ENCODE measurements at places on chromosomes 13 and 19.

DNA sequence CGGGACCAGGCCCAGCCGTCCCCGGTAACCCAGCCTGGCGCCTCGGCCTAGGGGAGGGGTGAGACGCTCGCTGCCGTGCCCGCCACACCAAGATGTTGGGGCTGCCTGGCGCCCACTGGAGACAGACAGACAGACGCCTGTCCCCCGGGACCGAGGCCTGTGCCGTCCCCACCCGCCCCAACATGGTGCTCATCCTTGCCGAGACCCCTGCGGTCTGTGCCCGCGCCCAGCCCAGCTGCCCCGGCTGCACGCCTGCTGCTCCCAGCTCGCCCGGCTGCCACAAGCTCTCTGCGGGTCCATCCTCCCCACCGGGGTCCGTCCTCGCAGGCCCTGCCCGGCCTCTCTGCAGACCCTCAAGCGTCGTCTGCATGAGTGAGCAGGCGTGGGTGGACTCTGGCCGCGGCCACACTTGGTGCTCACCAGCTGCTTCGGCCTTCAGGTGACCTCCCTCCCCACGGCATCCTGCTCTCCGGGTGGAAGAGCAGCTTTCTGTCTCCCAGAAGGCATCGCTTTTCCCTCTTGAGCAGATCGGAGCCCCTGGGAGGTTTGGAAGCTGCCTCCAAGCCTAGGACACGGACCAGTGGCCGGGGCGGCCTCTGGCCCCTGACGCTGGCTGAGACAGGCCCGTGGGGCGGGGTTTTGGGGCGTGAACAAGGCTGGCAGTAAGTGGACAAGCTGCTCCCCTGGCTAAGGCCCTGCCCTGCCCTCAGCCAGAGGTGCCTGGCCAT, 6.7 kb upstream of the TMPRSS9 start:
- no peak for DNase-seq

DNA sequence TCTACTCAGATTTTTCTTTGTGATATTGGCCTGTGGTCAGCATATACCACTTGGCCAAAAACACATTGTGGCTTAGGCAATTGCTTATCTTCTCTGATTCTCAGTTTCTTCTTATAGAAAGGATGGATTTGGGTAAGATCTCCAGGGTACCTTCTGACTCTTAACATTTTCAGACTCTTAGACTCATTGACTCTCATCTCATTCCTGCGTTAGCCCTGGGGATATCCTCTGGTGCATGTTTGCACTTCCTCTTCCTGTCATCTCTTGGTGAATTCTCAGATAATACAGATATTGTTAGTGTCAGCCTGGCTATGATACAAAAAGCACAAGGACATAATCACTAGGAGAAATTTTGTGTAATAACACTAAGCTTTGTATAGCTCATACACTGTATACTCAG, 492.5 kb upstream of the GPC6 start:
- no peak for DNase-seq

DNA sequence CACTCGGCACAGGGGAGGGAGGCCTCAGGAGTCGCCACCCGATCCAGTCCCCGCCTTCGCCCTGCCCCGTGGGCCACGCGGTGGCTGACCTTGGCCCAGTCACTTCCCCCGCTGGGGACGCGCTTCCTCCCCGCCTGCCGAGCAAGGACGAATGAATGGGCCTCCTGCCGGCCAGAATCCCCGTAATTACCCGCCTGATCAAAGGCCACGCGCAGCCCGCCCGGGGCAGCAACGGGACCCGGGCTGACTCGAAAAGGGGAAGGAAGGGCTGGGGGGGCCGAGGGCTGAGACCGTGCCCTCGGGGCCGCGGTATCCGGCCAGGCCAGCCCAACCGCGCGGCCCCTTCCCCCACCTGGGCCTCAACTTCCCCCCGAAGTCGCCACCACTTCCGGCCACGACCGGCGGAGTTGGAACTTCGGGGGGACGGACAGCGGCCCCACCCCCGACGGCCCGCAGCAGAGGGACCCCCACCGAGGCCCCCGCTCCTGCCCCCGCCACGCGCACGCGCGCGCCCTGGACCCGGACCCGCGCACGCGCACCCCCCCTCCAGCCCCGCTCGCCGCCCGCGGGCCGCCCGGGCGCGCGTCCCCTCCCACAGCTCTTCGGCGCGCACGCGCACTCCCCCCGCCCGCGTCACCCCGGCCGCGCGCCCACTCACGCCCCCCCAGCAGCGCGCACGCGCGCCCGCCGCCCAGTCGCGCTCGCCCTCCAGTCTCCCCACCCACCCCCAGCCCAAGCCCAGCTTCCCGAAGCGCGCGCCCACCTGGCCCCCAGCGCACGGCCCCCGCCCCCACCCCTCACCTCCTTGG, 520 bp downstream of the ZNF787 start:
- no peak for DNase-seq

GRCh38 chr19:51098365-51099046, 9.7 kb downstream of the CTU1 start:
- no peak for DNase-seq

DNA sequence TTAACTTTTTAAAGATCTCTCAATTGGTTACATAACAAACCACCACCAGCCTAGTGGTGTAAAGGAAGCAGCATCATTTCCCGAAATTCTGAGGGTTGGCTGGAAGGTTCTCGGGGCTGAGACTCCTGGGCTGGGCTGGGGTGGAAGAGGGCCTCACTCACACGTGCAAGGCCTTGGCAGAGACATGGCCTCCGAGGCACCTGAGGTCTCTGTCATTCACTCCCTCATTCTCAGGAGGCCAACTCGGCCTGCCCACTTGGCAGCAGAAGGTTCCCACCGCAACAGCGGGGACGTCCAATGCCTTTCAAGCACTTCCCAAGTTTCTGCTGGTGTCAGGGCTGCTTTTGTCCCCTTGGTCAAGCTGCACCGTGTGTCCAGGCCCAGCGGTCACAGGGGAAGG, 18.6 kb upstream of the RASA3 start:
- no peak for DNase-seq

DNA sequence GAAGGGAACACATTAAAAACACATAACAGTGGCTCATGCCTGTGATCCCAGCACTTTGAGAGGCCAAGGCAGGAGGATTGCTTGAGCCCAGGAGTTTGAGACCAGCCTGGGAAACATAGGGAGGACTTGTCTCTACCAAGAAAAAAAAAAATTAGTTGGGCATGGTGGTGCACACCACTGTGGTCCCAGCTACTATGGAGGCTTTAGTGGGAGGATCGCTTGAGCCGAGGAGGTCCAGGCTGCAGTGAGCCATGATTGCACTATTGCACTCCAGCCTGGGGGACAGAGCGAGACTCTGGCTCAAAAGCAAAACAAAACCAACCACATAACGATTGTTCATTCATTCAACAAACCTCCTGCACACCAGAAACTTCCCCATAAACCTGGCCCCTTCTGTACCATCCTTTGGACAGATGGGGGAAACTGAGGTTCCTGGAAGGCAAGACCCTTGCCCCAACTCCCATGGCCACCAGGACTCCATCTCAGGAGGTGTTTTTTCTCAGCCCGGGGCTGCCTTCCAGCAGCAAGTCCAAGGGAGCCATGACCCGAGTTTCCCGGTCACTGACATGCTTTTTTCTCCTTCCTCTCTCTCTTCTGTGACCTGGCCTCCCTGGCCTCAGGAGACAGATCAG, 4.3 kb downstream of the FOSB start:
- DNase-seq = no peak

DNA sequence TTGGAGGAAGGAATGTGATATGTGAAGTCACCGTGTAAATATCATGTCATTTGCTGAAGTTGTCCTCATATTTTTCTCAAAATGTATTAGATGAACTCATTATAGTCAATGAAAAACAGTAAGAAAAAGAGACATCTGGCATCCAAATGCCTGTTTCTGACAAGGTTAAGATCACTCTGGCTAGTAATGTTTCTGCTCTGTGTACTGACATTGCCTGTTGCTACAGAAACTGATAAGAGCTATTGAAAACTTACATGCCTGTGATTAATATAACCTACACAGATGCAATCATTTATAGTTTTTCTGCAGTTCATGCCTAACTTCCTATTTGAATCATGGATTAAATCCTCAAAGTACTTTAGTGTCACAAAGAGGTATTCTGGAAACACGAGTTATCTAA, 249.8 kb downstream of the NBEA start:
- DNase-seq = no peak

DNA sequence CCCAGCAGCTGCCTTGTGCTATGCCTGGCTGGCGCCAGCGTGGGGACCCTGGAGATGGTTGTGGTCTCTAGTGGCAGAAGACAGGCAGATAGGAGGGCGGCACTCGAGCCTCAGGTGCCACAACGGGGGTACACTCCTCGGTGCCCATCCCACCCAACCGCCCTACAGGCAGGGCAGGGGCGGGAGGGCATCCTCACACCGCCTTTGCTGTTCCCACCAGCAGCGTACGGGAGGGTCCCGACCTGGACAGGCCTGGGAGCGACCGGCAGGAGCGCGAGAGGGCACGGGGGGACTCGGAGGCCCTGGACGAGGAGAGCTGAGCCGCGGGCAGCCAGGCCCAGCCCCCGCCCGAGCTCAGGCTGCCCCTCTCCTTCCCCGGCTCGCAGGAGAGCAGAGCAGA, 16.6 kb downstream of the PLIN4 start:
- DNase-seq = no peak

DNA sequence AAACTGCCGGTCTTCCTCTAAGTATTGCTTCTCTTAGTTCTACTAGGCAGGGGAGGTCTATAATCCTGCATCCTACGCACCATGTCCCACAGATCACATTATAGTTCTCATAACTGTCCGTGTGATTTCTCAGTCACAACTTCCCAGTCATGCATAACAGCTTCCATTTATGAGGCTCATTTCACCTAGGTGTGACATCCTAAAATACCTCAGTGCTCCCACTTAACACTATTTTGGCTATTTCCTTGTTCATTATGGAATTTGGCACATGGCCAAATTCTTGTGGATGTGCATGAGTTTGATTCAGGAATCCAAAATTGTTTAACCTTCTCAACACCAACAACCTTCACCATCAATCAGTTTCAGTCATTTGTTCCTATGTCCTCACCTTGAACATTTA, 989.9 kb downstream of the OLFM4 start:
- DNase-seq = no peak

DNA sequence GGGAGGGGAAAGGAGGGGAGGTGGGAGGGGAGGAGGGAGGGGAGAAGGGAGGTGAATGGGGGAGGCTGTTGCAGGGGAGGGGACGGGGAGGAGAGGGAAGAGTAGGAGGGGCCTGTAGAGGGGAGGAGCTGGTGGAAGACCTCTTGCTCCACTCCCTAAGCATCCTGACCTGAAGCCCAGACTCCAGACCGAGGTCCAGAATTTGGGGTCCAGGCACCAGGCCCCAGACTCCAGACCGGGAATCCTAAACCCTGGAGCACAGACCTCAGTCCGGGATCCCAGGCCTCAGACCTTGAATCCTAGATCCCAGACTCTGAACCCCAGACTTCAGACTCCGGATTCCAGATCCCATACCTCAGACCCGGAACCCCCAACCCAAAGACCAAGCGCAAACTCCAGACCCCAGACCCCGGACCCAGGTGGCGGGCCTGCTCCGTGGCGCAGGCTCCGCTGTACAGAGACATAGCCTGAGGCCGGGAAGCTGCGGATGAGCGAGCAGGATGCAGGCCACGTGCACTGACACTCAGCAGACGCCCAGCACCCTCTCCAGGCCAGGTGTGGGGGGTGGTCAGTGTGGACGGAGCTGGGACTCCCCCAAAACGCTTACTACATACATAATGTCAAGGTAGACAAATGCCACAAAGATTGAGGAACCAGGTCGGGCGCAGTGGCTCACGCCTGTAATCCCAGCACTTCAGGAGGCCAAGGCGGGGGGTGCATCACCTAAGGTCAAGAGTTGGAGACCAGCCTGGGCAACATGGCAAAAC, 710 bp upstream of the BTBD2 start:
- DNase-seq = peak; percentile 49

DNA sequence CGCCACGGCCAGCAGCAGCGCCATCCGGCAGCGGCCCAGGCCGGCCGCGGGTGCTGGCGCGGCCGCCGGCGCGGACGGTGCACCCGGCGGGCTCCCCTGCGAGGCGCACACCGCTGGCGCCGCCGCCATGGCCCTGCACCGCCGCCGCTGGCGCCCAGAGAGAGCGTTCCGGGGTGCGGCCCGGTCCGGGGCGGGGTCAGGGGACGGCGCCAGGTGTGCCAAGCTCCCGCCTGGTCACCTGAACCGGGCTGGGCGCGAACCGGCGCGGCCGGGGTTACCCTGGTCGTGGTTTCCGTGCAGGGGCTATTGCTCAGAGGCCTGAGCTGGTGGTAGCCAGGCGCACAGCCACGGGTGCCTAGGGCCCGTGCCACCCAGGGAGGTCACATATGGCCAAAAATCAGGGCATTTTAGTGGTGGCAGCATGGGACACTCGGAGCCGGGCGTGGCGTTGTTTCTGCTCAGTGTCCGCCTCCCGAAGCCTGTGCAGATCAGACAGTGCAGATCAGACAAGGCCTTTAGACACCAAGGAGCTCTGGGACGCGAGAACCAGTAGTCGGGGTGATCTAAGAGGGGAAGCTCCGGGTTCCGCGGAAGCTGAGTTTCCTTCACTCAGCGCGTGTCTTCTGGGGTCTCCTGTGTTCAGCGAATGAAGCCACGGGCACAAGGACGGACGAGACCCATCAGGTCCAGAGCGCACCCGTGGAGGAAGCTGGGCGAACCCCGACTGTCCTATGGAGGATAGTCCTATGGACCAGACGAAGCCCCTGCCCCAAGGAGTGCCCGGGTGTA, at the start of gene TMEM238:
Gene TMEM238 (minus strand): TSS at position 162 of the 789 bp plus-strand sequence. CDS start 33 bp downstream, at position 129.
- no peak for DNase-seq

GRCh38 chr19:52690369-52691214, 44.3 kb downstream of the ZNF611 start:
- DNase-seq = peak; percentile 72

- DNase-seq = no peak
These were observed 1.7 kb downstream of the UTP14C start for GRCh38 chr13:52026246-52026626.

- no peak for DNase-seq
These were observed 297.1 kb downstream of the COG6 start for GRCh38 chr13:39952249-39953233.

DNA sequence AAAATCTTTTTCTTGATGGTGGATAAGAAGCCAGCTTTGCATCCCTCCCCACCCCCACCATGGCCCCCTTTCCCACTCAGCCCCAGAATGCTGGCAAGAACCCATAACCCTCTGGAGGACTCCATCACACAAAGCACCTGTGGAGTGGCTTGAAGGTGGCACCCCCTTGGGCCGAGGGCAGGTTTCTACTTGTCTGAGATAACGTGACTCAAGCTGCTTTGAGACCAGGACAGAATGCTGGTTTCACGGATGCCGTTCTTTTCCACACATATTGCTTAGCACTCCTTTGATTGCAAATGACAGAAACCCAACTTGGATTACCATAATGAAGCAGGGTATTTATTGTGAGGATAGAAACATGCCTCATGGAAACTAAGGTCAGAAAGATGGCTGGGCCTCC, 82.2 kb downstream of the LACC1 start:
- no peak for DNase-seq

GRCh38 chr19:31970027-31970461, 375.4 kb upstream of the ZNF507 start:
- no peak for DNase-seq

GRCh38 chr19:16113727-16114126, 2.0 kb downstream of the RAB8A start:
- DNase-seq = no peak

DNA sequence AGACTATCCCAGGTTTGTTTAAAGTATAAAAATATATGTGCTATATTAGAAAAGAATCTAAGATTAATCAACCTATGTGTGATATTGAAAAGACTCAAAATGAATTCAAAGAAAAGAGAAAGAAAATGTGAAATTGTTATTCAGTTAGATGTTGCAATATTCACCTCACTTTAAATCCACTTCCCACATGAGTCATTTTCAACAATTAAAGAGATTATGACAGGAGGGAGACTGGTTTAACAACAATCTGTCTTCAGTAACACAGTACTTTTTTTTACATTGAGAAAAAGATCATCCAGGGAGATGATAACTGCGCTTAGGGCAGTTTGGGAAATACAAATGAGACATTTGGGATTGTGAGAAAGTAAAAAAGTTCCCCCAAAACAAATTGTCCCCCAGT, 1246.2 kb downstream of the SLITRK1 start:
- DNase-seq = peak; percentile 14
